Subcutaneous adipose tissue (tissue), 4 donors: ENCODE measurements at places on chromosomes 3 and 15. TPM values are rescaled to one million over a fixed set of nuclear protein-coding genes. Genes with fewer than 3 reads are reported as not detected.

The CIB2 gene
- total RNA-seq, result 3.2 TPM

The NCK1 gene
- total RNA-seq, result 97.5 TPM

The TP63 gene
- total RNA-seq, result 0.44 TPM

The SCN5A gene
- total RNA-seq, result not detected

The EFCAB12 gene
- total RNA-seq, result not detected

The ATP2B2 gene
- total RNA-seq, result not detected

The DLL4 gene
- 36.2 TPM for total RNA-seq

The ARPIN gene
- 39.7 TPM for total RNA-seq

The MINAR1 gene
- total RNA-seq, result 0.22 TPM

The GATM gene
- 27.6 TPM for total RNA-seq

The TUSC7 gene
- total RNA-seq, result not detected

The ZCWPW2 gene
- 0.51 TPM for total RNA-seq

The ZIC1 gene
- 3.4 TPM for total RNA-seq

The EAF2 gene
- 10.1 TPM for total RNA-seq

The SV2B gene
- total RNA-seq, result 6.4 TPM

The C15orf61 gene
- 7.2 TPM for total RNA-seq

The CADM2 gene
- 1.8 TPM for total RNA-seq

The GABRG3 gene
- not detected for total RNA-seq

The IGF2BP2 gene
- total RNA-seq, result 11.3 TPM
